ENCODE measurements at places on chromosomes 4 and X.

GRCh38 chr4:90960433-90960832 is 833.2 kb downstream of the CCSER1 start:
- no peak for DNase-seq

DNA sequence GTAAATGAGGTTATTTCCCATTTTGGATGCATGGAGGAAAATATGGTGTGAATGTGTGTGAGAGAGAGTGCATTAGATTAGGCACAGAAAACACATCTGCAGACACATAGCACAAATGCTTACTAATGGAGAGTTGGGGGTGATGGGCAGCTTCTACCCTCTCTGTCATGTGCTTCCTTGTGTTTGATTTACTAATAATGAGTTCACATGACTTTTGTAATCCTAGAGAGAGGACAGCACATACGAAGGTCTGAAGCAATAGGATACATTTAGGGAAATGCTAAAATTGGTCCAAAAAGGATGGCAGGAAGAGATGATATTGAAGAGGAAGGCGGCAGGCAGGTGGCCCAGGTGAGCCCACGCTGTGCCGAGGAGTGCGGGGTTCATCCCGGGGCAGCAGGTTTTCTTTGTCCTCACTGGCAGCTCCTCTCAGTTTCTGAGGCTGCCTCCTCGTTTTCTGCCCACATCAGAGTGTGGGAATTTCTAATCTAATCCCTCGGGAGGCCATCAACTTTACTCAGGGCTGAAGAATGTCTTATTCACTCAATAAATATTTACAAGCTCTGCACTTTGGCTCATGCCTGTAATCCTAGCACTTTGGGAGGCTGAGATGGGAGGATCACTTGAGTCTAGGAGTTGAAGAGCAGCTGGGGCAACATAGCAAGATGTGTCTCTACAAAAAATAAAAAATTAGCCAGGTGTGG is 15.9 kb upstream of the MAP9 start:
- peak; percentile 88 for DNase-seq

DNA sequence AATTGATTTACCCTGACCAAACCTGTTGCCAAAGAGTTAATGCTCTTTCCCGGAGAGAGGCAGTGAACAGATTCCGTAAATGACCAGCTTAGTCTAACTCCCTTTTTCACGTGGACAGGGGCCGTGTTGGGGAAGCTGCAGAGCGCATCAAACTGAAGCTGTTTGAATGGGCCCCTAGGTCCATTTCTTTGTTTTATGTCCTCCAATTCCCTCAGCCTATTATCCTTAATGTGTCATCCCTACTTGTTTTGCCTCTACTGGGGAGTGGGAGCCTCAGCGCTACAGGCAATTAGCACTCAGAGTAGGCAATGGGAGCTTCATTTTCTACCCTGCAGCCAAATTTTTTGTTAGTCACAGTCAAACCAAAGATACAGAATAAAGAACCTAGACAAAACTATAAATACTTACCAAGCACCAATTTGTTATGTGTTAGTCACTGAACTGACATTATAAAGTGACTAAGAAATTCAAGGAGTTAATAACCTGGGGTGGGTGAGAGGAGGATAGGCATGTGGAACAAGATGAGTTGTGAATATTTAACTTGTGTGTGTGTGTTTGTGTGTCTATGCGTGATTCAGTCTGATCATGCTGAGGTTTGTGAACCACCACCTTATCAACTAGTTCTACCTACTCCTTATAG is 417.4 kb downstream of the PACRGL start:
- no peak for DNase-seq

- DNase-seq, result no peak
Observed at GRCh38 chr4:138761638-138762220, 253.9 kb upstream of the NOCT start.

DNA sequence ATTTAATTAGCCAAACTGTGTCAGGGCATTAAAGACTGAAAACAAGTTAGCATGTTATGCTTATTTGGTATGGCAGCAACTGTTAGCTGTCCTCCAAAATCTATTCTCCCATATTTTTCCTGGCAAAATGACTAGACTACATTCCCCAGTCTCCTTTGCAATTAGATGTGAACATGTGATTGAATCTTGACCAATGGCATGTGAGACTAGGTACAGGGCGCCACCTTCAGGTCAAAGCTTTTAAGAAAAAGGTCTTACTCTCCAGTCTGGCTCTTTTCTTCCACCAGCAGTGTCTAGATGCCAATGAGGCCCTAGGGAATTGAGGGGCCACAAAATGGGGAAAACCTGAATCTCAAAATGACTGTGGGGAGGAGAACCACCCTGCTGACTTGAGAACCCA is 408.2 kb downstream of the SMARCA1 start:
- peak; percentile 18 for DNase-seq

DNA sequence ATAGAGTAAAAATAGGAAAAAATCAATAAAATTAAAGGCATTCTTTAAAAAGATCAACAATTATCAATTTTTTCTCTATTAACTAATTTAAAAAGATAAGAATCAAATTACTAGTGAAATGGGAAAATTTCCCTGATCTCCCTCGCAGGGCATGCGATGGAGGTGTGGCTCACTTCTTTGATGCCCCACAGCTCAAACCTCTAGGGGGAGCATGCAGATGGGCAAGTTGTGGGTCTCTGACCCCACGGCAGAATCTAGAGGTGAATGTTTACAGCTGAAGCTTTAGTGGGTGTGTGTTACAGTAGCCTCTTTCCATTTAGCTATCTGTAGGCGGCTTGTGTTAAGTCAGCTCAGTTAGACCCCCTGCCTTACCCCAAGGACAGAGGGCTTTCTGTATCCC is 1348.8 kb downstream of the PCDH18 start:
- DNase-seq, result no peak

- DNase-seq, result no peak
Observed at GRCh38 chr4:78638337-78639172, 87.0 kb downstream of the ANXA3 start.

DNA sequence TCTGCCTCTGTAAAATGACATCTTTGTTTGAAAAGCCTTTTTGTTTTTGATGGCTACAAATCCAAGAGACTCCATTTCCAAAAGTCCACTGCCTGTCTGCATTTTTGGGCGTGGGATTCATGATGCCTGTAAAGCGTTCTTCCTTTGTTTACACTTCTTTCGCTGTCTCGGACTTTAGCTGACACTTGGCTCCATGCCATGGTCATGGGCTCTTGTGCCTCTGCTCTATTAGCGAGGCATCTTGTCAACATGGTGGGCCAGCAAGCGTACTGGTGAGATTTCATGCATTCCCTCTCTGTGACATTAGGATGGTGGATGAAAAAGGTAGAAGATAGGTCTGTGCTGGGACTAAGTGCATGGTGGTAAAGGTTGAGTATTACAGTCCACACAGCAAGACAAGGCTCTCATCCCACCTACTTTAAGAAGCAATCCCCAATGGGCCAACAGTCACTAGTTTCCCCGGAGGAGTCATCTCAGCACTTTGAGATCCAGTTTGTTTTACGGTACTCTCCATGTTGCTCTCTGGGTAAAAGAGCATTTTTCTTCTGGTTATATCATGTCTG is 298.2 kb upstream of the KLF3 start:
- no peak for DNase-seq

DNA sequence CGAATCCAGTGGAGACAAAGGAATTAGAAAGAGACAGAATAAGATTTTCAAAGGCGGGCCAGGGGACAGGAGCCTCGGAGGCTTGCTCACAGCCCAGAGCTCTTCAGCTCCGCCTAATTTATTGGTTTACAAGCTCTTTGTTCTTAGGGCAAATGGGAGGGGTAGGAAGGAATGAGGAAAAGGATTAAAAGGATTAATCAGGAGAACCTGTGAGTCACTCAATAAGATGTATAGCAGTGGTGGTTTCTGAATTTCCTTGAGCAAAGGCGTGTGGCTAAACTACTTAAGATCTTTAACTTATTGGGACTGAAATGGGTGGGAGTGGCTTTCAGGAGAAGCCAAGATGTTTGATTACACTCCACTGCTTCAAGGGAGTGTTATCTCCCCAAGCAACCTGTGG is 456.0 kb upstream of the SPANXN1 start:
- no peak for DNase-seq

DNA sequence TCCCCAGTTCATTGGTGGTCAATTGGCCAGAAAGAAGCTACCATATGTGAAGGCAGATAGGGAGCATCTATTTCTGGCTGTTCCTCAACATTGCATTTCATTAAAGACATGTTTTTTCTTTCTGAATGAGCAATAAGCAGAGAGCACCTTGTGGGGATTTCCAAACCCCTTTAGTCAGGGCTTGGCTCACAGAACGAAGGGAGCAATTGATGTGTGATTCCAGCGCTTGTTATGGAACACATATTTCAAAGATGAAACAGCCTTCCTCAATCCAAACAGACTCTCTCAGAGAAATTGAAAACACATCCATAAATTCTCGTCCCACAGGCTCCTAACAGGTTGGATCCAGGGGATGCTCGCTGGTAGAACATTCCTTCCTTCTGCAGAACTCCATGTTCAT is 84.1 kb downstream of the CLCN4 start:
- DNase-seq, result peak; percentile 39

DNA sequence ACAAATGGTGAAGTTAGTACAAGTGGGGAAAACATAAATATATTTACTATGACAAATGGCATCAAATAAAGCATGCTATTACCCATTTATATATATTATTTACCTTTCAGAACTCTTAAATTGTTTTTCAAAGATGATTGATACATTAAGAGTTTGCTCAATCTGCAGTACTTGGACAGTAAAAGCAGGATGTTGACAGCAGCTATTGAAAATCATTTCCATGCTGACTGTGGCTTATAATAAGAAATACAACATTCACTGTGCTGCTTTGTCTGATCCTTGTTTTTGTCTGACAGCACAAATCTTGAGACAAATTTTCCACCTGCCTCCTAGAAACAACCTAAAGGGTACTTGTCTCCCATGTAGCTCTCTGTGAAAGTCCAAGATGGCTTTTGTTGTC is 134.1 kb upstream of the FAT1 start:
- DNase-seq, result no peak

- DNase-seq, result no peak
Observed at GRCh38 chr4:98447648-98448047, 186.5 kb downstream of the RAP1GDS1 start.

GRCh38 chrX:16882702-16883486 is 12.7 kb upstream of the RBBP7 start:
- peak; percentile 69 for DNase-seq

- peak; percentile 51 for DNase-seq
Observed at GRCh38 chr4:177313263-177313662, 3.6 kb downstream of the NEIL3 start.
